Right hindlimb (tissue), 1 donor: ENCODE measurements at places on chromosomes 3 and 15.

- DNase-seq, result no peak
Observed at GRCh38 chr3:98772022-98772421, 8.9 kb downstream of the ST3GAL6 start.

DNA sequence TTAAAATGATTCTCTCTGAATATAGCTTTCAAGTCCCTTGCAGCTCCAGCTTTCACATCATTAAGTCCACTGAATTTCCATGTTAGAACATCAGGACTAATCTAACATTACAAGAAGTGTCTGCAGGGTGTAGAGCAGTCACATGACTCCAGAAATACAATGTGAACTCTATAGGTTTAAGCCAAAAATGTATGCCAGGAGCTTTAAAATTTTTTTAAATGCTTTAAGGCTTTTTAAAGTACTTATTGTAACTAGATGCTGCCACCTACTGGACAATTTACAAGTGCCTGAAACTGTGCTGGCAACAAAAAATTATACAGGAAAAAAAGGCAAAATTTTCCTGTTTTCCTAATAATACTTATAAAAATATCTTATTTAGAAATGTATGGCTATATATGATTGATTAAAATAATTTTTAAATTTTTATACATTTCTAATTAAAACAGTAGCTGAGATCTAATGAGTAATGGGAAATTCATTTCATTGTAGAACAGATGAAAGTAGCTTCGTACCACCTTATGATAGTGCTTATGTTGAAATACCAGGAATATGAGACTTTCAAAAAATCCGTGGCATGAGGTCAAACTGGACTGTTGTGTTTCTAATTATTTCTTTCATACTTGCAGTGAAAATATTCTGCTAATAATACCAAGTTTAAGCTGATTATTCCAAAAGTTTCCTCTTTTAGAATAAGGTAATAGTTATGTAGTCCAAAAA lies 25.7 kb downstream of the FSIP1 start:
- no peak for DNase-seq

DNA sequence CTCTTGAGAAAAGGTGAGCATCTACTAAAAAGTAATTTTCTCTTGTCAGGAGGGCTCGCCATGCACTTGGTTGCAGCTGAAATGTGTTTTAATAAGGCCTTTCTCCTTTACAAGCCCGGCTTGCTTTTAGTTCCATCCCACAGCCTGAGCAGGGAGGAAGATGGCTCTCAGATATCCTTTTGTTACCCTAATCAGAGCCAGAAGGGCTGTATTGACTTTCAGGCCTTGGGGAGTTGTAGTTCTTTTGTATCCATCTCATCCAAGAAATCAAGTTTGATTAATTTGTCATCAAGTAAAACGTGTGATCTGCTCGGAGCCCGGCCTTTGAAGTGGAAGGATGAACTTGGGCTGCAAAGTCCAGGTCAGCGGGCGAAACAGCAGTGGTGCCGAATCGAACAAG lies 52.9 kb downstream of the EIF4E3 start:
- no peak for DNase-seq

DNA sequence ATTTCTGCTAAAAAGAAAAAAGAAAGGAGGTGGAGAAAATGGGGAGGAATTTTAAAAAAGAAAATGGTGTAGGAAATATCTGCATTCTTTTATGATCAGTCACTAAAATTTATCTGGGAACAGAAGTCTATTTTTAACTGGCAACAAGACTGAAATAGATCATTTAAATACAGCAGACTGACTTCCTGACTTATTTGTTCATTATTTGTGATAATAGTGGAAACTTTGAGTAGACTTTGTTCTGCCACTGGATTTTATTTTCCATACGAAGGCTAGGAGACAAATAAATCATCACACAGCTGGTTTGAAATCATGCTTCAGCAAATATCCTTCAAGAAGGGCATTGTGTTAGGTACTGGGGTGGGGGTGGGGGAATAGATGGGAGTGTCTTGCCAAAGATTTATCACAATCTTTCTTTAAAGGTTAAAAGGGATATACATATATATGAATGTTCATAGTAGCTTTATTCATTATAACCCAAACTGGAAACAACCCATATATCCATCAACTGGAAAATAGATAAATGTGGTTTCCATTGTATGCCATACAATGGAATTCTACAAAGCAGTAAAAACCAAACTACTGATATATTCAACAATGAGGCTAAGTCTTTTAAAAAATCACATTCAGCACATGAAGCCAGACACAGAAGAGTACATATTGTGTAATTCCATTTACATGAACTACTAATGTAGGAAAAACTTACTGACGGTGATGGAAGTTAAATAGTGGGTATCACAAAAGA lies 4.7 kb upstream of the CLASP2 start:
- DNase-seq, result no peak

DNA sequence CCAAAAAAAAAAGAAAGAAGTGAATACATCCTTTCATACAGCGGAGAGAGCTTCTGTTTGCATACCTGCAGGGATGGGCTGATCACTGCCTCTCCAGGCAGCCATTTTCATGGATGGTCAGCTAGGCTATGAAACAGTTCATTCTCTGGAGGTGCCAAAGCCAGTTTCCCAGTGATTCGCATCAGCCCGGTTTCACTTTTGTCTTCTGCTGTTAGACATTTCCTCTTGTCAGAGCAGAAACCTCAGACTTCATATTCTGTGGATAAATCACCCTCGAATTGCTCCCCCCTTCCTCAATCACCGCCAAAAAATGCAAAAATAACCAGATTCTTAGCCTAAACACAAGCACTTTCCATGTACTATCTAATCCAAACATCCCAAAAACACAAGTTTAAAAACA lies 225.6 kb downstream of the ADAMTS9 start:
- DNase-seq, result no peak

DNA sequence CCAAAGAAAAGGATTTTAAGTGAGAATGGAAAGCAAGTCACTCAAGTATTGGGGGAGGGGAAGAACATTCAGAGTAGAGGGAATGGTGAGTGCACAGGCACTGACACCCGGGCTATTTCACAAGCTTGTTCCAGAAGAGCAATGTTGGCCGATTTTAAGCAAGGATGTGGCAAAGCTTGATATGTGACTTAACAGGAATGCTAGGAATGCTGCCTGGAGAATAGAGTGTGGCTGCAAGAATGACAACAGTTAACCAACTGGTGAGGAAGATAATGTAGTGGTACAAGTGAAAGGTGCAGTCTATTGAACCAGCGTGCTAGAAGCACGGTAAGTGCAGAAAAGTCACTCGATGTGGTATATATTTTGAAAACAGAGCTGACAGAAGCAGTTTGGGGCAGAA lies 6.2 kb upstream of the CCDC80 start:
- DNase-seq, result no peak

GRCh38 chr3:13452490-13453335 lies 27.4 kb upstream of the HDAC11 start:
- DNase-seq, result peak; percentile 41

GRCh38 chr15:23438816-23439466 lies 8.1 kb downstream of the GOLGA6L2 start:
- DNase-seq, result no peak

GRCh38 chr15:34642247-34642646 lies 58.8 kb upstream of the GOLGA8B start:
- DNase-seq, result no peak

DNA sequence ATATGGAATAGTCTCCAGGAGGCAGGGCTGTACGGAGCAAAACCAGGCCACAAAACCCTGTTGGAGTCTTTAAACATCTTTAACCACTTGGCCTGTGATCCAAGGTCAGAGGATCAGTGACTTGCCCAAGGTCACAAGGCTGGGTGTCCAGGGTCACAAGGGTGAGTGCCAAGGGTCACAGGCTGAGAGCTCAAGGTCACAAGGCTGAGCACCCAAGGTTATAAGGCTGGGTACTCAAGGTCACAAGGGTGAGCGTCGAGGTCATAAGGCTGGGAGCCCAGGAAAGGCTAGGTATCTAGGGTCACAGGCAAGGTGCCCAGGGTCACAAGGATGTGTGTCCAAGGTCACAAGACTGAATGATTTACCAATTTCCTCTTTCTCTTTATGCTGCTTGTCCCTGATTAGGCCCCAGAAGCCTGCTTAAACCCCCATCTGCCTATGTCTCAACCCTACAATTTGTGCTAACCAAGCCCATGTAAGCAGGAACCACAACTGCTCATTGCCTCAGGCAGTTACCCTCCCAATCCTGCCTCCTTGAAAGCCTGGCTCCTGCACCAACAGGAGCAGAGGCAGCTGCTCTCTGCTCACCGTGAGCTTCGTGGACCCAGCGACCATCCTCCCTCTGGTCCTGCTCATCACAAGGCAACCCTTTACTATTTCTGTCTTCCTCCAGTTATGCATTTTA lies 51.5 kb downstream of the MGLL start:
- no peak for DNase-seq

GRCh38 chr15:79004336-79004735 lies 59.5 kb upstream of the CTSH start:
- DNase-seq, result peak; percentile 34

DNA sequence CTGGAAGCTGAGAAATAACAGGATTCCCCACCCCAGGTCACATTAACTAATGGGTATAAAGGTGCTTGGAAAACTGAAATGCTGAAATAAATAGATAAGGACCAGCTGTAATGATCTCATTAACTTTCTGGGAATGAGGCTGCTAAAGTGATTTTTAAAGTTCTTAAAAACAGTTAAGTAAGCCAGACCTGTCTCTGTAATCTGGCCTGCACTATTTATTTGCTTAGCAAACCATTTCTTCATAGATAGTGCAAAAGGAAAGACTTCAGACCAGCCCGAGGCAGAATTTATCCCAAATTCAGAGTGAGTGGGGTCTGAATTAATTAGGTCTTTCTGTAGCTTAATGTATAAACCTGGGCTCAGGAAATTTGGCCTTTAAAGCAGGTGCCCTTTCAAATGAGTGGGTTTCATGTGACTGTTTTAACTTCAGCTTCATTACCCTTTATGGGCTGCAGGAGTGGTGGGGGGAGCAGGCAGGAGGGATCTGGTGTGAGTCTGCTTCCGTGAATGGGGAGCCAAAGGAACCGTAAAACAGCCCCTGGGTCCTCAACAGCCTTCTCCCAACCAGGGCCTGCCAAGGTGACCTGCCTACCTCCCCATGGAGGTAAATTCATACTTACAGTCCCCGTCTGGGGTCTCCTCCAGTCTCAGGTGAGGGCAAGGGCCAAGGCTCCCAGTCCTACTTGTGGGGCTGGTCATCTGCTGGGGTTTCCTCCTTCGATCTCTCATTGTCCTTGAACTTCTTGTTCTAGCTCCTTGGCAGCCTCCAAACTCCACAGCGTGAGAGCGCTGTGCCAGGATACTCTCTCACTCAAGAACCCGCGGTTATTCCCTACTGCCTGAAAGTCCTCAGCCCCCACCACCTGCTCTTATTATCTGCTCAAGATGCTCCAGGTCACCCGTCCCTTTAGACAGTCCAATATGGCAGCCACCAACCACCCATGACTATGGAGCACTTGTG lies 31.2 kb downstream of the MAGEF1 start:
- DNase-seq, result no peak

GRCh38 chr15:85314633-85315032 lies 65.8 kb upstream of the AKAP13 start:
- DNase-seq, result no peak
